ENCODE measurements at places on chromosomes 7 and 10. TPM values are rescaled to one million over a fixed set of nuclear protein-coding genes. Genes with fewer than 3 reads are reported as not detected.

DNA sequence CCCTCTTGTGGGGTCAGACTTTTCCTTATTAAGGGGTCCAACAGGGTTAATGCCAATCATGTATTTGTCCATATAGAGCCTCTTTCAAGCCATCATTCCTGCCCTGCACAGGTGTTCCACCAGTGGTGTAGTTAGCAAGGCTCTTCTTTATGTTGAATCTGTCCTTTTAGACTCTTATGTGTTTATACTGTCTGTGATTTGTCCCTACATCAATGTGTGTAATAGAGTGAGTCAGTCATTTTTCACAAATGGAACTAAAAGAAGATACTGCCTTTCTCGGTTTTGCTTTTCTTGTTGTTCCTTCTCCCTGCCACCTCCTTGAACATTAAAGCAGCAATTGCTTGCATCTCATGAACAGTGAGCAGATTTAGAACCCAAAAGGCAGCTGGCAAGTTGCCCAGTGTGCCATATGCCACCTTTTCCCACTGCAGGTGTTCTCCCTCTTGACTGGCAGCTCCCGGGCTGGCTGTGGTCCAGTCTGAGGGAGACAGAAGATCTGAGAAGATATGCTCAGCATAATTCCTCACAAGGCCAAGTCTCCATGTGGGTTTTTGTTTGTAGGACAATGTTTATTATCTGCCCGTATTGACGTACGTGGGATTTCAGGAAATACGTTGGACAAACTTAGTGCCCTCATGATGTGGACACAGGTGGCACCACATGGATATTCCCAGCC is 154.1 kb downstream of the LHFPL3 start:
- no peak for DNase-seq

DNA sequence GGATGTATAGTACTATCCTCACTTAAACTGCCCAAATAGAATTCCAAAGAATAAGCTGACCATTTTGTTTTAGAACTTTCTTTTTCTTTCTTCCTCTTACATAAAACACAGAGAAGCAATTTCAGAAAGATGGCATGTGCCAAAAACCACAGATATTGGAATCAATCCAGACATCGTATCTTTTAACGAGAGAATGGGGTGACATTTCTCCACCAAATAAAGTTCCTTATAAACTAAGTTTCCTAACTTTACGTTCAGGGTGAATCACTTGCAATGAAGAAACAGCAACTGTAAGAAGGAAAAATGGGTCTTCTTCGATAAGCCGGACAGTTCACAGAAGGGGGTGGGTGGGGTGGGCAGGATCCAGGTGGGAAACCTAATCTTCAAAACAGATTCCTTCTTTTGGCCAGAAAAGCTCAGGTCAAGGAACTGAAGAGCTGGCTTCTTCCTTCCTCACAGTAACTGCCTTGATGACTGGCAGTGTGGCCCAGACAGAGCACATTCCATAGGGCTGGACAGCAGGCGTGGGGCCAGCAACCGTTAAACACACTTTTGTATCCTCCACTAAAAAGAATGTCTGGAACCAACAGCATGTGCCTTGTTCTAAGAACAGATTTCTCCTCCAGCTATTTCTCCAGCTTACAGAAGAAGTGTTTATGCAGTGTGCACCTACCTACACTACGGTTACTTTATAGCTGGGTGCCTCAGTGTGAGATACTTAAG is 31.5 kb downstream of the CREB3L2 start:
- DNase-seq = no peak

DNA sequence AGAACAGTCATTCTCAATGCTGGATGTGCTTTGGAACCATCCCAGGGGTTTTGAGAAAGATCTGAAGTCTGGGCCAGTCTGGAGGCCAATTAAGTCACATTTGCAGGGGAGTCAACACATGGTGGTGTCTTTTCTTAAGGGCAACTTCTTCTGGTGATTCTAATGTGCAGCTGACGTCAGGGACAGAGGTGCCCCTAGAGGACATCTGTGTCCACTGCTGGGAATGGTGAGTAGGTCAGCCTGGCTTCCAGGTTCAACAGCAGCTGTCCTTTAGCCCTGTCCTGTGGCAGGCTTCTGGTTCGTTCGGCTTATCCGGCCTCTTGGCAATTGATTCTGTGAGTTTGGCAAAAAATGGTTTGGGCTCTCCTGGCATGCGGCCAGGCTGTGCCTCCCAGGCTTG is 269.7 kb upstream of the HABP2 start:
- no peak for DNase-seq

DNA sequence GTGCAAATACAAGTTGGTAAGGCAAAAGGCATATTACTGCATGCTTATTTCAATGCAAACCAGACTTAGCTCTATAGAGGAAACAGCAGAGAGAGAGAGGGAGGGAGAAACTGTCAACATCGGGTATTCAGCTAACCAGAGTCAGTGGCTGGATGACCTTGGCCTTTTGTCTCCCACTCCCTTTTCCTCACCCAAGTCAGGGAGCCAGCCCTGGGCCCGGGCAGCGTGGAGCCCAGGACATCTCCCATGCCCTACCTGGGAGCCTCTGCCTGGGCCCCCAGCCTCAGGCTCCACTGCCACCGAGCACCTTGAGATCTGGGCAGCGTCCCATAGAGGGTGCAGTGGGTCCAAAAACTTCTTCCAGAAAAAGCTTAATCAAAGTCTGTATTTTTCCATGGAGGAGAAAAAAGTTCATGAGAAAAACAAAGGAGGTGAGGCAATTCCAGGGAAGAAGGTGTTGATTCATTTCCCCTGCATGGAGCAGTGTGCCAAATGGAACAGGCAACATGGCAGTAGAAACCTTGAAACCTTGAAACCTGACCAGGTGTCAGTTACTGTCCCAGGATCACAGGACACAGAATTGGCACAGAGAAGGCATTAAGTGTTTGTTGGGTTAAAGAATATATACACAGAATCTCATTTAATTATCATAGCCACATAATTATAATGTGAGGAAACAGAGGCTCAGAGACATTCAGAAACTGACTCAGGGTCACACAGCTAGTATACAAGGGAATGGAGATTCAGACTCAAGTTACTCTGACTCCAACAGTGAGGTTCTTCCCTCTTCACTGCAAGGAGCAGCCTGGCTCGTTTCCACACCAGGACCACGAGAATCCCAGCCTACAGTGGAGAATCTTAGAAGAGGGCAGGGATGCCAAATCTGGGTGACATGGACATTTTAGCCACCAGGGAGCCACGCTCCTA is 5.8 kb upstream of the NCOA4 start:
- no peak for DNase-seq

GRCh38 chr7:35261476-35262285 is 7.8 kb upstream of the TBX20 start:
- no peak for DNase-seq

DNA sequence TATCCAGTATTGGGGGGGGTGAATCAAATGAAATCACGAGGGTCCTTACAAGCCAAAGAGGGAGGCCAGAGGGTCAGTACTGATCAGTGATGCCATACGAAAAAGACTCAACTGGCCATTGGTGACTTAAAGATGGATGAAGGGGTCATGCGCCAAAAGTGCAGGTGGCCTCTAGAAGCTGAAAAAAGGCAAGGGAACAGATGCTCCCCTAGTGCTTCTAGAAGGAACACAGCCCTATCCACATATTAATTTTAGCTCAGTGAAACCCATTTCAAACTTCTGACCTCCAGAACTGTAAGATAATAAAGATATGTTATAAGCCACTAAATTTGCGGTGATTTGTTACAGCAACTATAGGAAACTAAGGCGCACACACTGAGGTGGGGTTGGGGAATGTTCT is 62.5 kb downstream of the ABI1 start:
- DNase-seq = no peak

GRCh38 chr7:126529254-126529653 is 723.5 kb downstream of the GRM8 start:
- DNase-seq = no peak

DNA sequence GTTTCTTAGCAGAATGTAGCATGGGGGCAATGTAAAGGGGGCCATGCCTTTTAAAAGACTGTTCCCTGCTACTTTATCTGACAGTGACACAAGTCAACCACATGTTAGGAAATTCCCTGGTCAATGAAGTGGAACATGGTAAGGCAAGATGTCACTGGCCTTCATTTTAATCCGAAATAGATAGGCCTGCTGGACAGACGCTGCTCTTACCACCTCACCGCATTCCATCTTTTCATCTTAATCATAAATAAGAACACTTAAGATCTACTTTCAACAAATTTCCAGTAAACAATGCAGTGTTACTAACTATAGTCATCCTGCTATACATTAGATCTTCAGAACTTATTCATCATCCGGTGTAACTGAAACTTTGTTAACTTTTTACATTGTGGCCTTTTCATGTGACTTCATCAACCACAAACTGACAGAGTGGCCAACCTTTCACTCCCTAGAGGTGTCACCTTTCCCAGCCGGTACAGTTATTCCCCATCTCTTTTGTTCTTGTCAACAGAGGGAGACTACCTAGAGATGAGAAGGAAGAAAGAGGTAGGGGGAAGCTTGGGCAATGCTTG is 15.6 kb downstream of the ASB4 start:
- no peak for DNase-seq

DNA sequence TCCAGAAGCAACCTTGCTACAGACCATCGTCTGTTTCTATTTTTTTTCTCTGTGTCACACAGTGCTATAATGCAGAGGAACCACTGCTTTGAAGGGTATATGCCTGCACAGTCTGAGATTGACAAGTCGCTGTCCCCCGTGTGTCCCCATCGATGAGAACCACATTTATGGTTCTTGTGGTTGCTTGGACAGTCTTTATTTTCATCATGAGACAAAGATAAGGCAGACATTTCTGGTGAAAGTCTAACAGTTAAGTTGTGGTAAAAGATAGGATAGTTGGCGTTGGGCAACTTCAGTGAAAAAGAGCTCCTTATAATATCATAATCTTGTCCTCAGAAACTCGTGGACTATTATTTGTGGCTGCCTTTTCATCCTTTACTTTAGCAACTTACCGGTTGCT is 6.3 kb upstream of the AKR1E2 start:
- DNase-seq = no peak

DNA sequence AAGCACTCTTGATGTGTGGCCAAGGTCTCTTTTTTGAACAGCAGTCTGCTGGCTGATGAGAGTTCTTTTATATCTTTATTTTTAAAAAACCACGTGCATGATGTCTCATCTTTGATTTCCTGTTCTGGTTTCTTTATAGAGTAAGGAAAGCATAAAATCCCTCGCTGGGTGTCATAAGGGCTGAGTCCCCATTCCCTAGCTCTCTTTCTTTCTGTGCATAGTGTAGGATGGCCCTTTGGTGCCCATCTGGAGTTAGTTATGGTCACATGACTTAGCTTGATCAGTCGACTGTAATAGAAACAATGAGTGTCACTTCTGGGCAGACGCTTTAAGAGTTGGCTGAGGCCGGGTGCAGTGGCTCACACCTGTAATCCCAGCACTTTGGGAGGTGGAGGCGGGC is 38.5 kb downstream of the GHRHR start:
- DNase-seq = no peak

- DNase-seq = peak; percentile 78
These were observed 112.8 kb upstream of the AHR start for GRCh38 chr7:17185690-17186070.

DNA sequence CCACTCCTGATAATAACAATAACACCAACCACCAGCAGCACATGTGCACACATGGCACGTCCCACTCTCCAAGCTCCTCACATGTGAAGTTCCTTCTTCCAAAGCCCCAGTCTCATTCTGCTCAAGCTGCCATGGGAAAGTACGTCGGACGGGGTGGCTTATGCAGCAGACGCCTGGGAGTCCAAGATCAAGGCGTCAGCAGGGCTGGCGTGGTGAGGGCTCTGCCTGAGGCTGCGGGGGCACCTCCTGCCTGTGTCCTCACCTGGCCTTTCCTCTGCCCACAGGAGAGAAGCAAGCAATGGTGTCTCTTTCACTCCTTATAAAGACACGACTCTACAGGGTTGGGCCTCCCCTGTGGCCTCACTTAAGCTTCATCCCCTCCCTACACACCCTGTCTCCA is 68.8 kb upstream of the INSIG1 start:
- no peak for DNase-seq

DNA sequence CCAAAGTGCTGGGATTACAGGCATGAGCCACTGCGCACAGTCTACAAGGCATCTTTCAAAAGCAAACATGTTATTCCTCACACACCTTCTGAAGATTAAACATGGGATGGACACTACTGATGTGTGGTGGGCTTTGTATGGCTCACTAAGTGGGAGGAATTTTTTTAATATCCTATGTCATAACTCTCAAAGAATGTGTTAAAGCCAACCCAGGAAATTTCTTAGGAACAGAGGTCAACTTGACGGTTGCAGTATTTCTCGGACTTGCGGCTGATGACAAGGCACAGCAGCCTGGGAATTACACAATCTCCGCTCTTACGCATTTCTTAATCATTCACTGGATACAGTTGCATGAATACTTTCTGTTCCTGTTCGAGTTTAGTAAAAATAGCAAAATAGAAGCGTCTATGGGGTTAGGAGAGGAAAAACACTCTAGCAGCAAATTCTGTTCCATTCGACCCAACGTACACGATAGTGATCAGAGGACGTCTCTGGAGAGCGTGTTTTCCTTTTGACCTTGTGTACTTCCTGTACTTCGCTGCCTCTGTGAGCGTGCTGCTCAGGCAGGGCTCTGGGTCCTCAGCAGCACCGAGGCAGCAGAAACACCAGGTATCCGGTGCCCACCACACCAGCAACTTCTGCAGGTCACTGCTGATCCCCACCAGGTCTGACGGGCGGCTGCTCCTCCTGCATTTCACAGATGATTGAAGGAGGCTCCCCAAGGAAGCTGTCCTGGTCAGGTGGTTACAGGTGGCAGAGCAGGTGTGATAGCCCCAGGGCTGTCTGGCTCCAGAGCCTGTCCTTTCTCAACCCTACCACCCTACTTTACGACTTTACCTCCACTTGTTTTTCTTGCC is 26.4 kb upstream of the SRGN start:
- peak; percentile 72 for DNase-seq

- no peak for DNase-seq
These were observed 121.5 kb downstream of the VIPR2 start for GRCh38 chr7:159023206-159023605.

DNA sequence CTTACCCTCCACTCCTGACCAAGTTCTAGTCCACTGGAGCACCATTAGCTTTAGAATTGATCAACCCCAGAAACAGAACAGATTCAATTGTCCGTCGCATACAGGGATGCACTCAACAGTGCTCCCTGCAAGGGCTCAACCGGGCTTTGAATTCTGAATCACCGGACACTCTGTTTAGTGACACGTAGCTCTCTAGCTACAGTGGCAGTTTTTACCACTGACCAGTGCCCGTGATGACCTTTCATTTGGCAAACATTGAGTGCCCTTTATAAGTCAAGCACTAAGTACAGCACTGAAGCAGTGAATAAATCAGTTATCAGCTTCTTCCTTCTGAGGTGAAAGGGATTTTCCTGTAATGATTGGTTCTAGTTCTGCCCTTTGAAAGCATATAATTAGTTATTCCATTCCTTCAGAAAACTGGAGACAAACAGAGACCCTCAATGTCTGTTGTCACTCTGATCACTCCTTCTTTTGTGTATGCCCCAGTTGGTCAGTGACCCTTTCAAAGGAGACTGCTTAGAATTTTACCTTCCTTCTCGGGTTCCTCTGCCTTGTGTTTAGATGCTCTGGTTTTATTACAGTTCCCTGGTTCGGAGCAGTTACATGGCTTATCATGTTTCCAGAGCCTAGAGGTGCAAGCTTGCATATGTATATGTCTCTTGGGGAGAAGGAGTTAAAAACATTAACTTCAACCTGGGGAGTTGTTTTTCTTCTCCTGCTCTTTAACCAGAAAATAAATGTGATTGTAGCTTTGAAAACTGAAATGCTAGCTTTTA is 68.9 kb downstream of the ZNF365 start:
- no peak for DNase-seq

ASB10 gene
- not detected for polyA plus RNA-seq

EMX2 gene
- 0.01 TPM for polyA plus RNA-seq

FAS gene
- 5.9 TPM for polyA plus RNA-seq

CTAGE4 gene
- 16.5 TPM for polyA plus RNA-seq

WEE2 gene
- not detected for polyA plus RNA-seq

UTF1 gene
- not detected for polyA plus RNA-seq

DNAJC12 gene
- polyA plus RNA-seq = 5.8 TPM

All from small intestine (tissue), 16 donors.